H54 (cell line): ENCODE measurements at places on chromosomes 6 and 20.
A peak's percentile ranks its signal among the peaks of the same experiment; 100 is the strongest.

DNA sequence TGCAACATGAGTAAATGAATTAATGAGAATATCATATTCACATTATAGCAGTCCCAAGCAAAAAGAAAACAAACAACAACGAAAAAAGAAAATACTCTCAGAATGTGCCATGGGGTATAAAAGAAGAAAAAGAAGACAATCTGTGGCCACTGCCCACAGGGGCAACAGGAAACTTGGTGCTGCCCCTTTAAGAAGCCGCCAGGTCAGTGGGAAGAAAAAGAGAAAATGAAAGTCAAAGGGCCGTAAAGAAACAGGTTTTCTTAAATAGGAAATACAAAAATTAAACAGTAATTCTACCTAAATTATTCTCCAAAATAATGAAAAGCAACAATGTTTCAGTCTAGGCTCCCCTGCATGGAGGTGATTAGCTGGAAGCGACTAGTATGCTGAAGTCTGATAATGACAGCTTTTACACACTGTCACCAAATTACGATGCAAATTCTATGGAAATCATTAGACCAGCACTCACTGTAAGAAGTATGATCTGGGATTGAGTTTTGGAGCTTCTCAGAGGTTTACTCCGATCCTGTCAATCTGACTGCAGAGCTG is 23.6 kb downstream of the GMDS start:
- peak; percentile 36 for DNase-seq

- no peak for DNase-seq
These were observed 151.7 kb upstream of the CEP162 start for GRCh38 chr6:84379142-84379541.

DNA sequence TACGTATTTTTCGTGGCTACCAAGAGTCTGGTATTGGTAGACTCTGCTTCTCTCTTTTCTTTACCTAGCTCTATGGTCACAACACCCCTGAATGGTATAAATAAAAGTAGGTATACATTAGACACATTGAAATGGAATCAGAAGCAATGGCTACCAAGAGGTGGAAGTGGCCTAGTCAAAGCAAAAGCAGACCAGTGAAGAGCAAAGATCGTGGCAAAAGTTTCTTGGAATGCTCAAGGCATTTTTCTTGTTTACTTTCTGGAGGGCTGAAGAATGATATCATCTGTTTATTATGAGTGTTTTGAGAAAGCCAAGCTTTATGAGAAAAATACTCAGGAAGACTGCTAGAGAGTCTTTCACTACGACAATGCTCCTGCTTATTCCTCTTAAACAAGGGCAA is 28.6 kb upstream of the MOCS1 start:
- no peak for DNase-seq

DNA sequence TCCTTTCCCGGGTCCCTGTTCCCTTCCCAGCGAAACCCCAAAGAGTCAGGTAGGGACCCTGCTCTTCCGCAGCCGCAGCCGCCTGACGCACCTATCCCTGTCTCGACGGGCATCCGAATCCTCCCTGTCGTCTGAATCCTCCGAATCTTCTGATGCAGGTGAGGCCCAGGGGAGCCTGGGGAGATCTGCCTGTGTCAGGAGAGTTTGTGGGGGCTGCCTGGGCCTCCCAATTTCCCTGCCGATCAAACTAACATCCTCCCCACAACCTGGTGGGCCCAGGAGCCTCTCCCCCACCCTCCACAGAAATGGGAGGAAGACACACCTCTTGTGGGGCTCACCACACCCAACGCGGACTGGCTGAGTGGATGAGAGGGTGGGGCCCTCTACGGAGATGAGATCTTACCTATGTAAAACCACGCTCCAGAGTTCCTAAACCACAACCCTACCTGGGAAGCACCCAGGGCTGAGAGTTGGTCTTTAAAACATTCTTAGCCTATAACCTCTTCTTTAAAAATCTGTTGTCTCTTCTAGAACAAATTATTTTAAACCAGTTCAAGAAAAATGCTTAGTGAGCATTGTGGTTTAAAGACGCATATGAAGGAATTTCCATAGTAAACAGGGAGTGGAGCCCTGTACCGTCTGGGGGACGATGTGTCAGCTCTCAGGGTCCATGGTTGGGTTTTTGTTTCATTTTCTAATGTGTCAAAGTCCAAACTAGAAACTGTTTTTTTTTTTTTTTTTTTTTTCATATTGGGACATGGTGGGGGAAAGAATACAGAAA is 1.7 kb downstream of the CDC25B start:
- DNase-seq, result no peak

- no peak for DNase-seq
These were observed 205.6 kb upstream of the ZNF184 start for GRCh38 chr6:27678469-27678868.

DNA sequence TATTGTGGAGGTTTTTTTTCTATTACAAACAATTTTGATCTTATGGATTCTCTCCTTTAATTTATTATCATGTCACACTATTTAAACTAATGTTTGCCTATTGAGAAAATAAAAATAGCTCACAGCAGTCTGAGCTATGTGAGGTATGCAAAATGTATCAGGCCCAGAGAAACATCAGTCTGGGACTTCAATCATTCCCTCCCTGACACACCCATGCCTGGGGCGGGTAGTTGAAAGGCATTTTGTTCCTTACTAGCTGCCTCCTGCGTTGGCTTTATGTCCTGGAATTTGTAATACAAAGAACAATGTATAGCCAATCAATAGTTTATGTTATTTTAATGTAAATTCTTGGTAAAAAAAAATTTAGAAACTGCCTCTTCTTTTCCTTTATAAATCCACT is 403.3 kb downstream of the EPM2A start:
- DNase-seq, result no peak

GRCh38 chr6:57173056-57173885 is 1.1 kb downstream of the BAG2 start:
- DNase-seq, result no peak

DNA sequence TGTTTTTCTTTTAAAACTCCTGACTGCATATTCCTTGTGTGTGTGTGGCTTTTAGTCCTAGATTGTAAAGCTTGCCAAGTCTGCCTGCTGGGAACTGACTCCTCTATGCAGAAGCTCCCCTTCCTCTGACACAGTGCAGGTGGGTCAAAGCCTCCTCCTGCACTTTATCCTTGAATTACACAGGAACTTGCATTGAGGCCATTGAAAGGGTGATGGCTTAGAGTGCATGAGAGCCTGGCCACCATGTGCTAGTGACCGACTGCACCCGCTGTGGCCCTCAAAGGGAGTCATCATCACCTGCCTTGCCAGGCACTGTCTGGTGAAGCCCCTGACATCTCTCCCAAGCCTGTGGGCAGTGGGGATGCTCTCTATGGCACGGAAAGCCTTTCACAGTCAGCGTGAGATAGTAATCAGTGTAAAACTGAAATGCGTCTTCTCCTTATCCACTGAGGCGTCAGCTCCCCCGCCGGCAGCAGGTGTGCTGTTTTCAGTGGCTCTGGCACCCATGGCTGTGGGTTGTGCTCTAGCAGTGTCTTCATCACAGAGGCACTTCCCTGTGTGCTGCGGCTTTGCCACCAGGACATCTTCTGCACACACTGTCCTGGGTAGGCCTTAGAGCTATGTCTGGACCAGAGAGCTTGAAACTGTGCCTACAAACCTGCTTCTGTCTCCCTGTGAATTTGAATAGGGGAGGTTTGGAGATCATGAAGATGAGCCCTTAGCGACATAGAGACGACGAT is 87.9 kb downstream of the THBS2 start:
- no peak for DNase-seq

DNA sequence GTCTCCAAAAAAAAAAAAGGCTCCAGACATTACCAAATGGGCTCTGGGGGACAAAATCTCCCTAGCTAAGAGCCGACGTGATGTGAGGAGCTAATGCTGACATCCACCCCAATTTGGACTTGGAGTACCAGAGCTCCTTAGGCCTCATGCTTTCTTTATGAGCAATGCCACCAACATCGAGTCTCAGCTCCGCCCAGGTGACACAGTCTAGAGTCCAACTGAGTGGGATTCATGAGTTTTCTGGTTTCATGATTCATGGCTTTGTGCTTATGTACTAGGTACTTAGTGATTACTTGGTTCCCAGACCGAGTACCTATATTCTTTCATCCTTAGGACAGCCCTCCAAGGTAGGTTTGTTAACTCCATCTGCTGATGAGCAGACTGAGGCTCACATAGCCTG is 4.4 kb downstream of the ANKRD60 start:
- no peak for DNase-seq

- DNase-seq, result no peak
These were observed 362.4 kb downstream of the UTRN start for GRCh38 chr6:144647406-144647964.

- DNase-seq, result no peak
These were observed 2.2 kb upstream of the SYCP2 start for GRCh38 chr20:59935457-59936185.

DNA sequence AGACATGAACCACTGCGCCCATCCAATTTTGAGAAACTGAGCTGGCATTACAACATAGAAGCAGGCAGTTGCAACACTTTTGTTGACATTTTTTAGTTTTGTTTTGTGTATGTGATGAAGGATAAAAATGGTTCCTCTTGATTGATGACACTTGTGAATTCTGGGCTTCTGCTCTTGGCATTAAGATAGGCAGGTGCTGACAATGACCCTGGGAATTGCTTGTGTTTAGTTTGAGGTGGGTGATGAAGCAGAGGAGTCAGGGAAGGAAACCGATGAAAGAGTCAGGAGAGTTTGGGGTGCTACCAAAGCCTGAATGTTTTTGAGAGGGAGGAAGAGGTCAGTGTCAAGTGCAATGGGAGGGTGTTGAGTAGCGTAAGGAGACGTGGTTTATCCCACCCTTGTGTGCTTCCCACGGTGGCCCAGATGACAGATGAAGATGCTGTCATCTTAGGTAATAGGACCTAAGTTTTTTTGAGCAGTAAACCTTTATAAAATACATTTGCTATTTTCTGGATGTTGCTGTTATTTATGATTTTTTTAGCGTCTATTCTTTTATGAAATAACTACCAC is 19.4 kb downstream of the CDS2 start:
- no peak for DNase-seq

DNA sequence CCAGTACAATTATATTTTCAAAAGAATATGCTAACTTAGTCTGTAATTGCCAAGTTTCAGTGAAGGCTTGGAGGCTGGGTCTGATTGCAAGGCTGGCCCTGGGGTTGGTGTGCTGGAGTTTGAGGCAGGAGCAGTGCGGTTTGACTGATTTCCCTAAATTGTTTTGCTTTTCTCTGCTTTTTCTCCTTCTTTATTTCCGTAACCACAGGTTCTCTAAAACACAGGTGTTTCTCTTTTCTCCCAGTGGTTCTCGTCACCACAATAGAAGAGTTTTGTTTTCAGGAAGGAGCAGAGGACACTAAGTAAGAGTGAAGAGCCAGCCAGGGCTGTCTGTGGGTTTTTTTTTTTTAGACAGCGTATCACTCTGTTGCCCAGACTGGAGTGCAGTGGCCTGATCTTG is 8.2 kb upstream of the SNX9 start:
- DNase-seq, result no peak

DNA sequence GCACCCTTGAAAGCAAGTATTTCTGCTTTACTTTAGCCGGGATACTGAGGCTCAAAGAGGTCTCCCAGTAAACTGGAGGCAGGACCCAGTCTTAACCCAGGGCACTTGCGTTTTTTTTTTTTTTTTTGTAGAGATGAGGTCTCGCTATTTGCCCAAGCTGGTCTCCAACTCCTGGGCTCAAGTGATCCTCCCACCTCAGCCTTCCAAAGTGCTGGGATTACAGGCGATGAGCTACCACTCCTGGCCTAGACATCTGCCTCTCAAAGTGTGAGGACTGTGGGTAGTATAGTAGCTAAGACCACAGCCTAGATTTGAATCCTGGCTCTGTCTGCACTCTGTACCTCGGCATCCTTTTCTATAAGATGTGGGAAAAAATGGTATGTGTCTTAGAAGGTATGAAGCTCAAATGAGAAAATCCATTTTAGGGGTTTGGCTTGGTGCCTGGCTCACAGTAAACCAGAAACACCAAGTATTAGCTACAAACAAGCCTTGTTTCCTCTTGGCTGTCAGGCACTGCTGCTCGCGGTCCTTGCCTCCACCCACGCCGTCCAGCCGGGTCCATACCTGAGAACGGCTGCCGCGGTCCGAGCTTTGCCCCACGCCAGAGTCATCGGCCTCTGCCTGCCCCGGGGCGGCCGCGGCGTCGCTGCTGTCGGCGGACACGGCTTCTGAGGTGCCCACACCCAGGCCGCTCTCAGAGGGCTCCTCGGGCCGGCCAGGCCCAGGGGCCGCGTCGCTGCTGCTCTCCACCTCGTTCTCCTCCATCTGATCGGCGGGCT is 1.2 kb downstream of the ZNF335 start:
- DNase-seq, result no peak

DNA sequence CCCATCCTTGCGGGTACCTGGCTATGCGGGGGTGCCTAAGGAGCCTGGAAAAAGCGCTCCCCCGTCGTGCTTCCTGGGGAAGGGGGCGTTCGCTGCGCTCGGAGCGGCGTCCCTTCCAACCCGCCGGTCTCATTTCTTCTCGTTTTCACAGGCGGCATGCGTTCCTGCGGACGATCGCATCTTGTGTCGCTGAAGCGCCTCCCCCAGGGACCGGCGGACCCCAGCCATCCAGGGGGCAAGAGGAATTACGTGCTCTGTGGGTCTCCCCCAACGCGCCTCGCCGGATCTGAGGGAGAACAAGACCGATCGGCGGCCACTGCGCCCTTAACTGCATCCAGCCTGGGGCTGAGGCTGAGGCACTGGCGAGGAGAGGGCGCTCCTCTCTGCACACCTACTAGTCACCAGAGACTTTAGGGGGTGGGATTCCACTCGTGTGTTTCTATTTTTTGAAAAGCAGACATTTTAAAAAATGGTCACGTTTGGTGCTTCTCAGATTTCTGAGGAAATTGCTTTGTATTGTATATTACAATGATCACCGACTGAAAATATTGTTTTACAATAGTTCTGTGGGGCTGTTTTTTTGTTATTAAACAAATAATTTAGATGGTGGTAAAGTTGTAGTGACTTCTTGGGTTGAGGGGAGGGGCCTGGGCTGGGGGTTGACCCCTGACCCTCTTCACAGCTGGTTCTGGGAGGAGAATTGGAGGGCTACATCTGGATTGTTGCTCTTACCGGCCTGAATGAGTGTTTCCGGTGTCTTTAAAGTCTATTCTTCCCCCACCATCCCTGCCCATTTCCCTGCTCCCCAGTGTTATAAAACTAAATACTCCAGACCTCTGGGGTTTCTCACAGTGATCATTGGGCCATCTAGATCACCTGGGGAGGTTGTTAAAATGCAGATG is 1.1 kb downstream of the ID1 start:
- DNase-seq, result no peak

- peak; percentile 3 for DNase-seq
These were observed 43.8 kb downstream of the CEP57L1 start for GRCh38 chr6:109139109-109139508.

DNA sequence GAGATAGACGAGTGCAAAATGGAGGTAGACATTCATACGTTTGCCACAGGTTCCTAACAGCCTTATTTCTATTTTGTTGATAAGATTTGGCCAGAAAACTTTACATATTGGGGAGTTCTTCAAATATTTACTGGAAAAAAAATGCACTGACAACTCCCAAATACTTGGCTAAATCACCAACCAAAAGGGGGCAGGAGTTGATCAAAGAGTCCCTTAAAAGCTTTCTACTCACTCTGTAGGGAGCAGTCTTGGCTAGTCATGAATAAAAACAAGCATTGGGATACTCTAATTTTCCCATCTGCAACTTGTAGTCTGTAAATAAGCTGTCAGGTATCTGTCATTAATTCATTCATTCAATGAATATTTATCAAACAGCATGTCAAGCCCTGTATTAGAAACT is 18.4 kb downstream of the TENT5A start:
- DNase-seq, result no peak

GRCh38 chr6:95249175-95249574 is 328.2 kb upstream of the MANEA start:
- no peak for DNase-seq
